NCI-H1417 treated with DMSO at 0.1 percent for 48 hours (cell line): ENCODE measurements at places on chromosomes 4 and X.

DNA sequence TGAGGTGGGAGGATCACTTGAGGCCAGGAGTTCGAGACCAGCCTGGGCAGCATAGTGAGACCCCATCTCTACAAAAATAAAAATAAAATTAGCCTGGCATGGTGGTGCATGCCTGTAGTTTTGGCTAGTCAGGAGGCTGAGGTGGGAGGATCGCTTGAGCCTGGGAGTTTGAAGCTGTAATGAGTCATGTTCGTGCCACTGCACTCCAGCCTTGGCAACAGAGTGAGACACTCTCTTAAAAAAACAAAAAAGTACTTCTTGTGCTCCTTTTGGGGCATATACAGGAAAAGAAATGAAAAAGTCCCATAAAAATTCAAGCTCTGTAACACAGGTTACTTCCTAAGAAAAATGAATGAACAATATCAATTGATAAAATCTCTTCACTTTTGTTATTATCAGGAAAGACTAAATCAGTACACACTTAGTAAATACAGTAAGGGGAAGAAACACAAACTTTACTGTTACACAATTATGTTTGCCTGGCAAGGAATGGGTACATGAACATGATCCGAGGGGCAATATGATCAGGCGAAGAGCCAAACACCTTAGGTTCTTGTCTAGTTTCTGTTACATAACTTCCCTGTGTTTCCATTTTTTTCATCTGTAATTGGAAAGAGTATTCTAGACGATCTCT is 46.9 kb downstream of the CCDC158 start:
- DNase-seq, result no peak

DNA sequence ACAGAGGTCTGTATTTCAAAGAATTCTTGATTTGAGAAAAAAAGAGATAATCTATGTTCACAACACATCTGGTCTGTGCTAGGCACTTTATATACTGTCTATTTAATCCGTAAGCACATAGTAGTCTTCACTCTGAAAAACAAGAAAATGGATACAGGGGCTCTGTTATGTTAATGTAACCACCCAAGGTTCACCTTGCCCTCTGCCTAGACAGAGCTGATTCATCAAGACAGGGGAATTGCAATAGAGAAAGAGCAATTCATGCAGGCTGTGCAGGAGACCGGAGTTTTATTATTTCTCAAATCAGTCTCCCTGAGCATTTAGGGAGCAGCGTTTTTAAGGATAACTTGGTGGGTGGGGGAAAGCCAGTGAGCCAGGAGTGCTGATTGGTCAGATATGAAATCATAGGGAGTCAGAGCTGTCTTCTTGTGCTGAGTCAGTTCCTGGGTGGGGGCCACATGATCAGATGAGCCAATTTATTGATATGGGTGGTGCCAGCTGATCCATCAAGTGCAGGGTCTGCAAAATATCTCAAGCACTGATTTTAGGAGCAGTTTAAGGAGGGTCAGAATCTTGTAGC is 92.9 kb upstream of the TNIP3 start:
- DNase-seq, result no peak

GRCh38 chrX:152876931-152877840 is 20.7 kb upstream of the ZNF185 start:
- DNase-seq, result no peak

GRCh38 chrX:44225667-44226066 is 117.8 kb downstream of the EFHC2 start:
- no peak for DNase-seq

GRCh38 chr4:75658876-75659275 is 14.3 kb downstream of the G3BP2 start:
- DNase-seq, result no peak

GRCh38 chr4:7654550-7655445 is 220.1 kb upstream of the PSAPL1 start:
- DNase-seq, result no peak
